ENCODE measurements at places on chromosomes 6 and 20. TPM values are rescaled to one million over a fixed set of nuclear protein-coding genes. Genes with fewer than 3 reads are reported as not detected.

DNA sequence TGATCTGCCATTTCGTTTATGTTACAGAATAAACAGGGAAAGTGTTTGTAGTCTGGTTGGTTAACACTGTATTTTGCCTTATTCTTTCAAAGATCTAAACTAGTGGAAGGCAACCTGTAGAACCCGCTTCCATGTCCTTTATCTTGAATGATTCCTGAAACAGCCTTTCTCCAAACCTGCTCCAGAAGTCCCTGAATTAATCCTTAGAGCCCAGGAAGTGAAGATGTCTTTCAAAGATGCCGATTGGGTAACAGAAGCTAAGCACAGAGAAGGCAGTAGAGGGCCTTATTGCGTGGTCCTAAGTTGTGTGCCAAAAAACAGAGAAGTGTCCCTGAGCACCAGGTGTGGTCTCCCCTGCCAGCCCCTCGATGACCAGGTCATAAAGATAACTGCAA, 19.2 kb upstream of the ZSCAN16 start:
- no peak for DNase-seq

DNA sequence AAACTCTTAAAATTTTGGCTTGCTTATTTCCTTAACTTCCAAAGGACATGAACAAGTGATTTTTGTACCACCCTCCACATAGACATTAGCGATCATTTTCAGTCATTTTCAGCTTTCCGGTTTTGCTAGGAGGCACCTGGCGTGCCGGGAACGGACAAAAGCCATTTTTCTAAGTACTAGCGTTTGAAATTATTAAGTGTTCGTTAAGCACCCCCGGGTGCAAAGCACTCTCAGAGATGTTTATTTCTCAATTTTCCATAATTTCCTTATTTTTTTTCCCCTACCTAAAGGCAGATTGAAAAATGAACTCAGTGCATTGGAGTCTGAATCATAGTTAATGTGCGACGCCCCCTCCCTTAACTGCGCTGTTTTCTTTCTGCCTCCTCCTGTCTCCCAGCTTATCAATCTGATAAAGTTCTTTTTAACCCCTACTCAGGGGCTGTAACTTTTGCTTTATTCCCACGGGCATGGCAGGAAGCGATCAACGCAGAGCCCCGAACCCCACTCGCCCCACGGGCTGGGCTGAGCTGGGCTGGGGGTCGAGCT, 58.2 kb downstream of the ZNF831 start:
- peak; percentile 17 for DNase-seq

DNA sequence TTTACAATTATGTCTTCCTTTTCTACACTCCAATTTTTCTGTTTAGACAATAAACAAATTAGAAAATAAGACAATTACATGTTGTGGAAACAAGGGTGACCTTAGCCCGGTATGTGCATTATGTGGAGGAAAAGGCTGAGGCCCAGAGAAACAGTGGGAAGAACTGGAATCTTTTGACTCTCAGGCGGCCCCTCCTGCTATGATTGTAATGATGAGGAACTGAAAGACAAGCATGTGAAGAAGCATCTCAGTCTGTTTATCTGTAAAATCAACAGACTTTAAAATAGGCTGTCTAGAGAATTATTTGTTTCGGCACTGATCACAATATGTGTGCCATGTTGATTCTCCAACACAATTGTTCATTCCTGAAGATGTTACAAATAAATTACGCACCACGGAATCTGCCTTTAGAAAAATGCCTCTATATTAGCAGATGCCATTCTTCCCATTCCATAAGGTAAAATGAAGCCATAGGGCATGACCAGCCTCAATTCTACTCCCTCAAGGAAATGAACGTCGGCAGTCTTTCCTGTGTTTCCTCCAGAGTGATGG, 1201.6 kb upstream of the CITED2 start:
- DNase-seq, result no peak

DNA sequence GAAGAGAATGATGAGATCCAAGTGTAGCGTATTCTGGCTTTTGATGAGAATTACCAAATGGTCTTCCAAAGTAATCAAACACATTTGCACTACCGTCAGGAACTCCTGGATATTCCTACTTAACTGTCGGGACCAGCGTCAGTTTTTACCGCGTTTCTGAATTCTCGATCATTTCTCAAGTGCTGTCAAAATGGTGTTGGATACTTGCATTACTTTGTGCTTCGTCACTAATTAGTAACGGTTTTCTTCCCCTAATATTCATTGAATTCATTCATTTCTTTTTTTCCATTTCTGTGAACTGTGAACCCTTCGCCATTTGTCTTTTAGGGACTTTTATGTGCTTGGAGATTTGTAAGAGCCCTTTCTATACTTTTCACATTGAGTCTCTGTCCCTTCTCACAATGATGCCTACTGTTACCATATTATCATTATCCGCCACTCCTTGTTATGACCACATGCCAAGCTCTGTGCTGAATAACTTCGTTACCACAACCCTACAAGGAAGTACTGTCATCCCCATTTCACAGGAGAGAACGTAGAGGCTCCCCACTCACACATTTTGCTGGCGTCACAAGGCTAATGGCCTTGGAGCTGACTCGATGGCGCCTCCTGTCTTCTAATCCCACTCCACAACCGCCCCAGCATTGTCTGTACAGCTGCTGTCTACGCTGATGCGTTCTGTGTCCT, 74.2 kb upstream of the QKI start:
- DNase-seq, result no peak

DNA sequence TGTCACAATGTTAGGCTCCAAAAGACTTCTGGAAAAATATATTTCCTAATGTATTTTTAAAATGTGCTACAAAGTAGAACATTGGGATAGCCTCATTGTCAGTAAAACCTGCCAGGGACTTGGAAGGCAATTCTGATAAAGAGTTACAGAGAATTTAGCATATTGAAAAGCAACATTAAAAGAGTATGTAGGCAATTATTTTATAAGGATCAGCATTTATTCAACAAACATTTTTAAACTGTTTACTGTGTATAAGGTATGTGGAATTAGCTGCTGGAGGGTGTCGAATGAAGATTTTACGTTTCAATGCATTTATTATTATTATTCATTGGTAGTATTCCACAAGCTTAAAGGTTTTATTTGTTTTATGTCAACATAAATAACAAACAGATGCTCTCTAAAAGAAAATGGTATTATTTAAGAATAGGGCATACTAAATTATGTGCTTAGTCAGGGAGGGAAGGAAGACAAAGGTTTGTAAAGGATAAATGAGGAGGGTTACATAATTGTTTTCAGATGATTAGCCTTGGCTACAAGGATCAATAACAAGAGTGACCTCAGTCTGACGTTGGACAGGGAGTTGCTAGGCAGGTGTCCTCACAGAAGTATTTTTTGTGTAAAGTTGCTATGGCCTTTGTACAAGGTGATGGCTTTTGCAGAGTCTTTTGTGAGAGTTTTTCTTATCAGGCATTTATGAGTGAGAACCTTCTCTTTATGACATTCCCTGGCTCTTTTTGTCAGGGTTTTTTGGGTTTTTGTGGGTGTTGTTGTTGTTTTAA, 313.4 kb upstream of the PLCB4 start:
- DNase-seq, result no peak

- DNase-seq, result peak; percentile 74
Observed at GRCh38 chr6:152380351-152380767, 256.8 kb downstream of the SYNE1 start.

DNA sequence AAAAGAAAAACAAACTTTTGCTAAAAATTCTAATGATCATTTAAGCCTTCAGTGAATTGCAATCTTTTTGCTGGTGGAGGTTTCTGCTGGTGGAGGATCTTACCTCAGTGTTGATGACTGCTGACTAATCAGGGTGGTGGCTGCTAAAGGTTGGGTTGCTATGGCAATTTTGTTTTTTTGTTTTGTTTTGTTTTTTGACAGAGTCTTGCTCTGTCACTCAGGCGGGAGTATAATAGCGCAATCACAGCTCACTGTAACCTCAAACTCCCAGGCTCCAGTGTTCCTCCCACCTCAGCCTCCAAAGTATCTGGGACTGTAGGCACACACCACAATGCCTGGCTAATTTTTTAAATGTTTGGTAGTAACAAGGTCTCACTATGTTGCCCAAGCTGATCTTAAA, 94.7 kb downstream of the ANKRD6 start:
- no peak for DNase-seq

DNA sequence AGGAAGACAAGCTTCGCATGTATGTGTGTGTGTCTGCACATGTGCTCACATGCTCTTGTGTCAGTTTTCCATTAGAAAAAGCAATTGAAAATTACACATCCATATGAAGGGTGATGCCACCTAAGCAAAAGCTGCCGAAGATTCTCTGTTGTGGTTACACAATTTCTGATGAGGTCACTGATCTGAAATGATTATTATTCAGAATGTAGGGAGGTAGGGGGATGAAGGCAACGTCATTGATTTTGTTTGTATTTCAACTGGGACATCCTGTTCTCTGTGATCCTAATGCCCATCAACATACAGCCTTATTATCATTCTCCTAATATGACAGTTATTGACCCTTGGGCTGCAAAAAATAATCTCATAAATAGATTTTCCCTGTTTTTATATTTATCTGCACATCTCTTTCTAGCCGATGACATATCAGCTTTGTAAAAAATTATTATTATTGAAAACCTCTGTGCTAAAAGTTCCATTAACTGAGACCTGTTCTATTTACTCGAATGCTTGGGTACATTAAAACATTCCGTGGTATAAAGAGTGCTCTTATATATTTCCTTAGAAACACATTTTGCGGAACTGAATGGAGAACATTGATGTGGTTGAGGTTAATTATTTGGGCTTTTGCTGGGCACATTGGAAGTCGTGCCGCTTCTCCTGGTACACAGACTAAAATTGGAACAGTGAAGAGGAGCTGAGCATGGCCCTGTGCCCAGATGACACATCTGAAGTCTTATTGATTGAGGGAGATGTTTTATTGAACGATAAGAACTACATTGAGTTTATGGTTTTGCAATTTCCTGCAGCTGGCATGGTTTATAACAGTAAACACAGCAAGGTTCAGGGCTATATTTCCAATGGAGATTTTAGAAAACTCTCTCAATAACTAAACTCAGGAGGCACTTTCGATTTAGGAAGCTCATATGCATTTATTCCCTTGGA, 51.3 kb downstream of the ZNF831 start:
- DNase-seq, result no peak

- peak; percentile 64 for DNase-seq
Observed at GRCh38 chr6:85923013-85923430, 280.3 kb upstream of the SYNCRIP start.

GRCh38 chr20:22576733-22577514, 7.4 kb downstream of the FOXA2 start:
- no peak for DNase-seq

DNA sequence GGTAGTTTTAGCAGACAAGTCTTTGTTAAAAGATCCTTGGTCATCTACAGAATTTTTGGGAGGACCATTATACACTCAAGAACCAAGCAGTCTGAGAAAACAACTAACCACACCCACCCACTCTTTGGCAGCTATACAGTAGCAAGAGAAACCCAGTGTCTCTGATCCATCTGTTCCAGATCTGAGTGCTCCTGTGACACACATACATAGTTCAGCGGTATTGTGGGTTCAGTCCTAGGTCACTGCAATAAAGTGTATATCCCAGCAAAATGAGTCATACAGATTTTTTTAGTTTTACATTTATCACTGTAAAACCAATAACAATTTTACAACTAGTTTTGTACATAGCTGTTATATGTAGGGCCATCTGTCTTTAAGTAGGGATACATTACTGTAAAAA, 47.4 kb upstream of the PAK5 start:
- no peak for DNase-seq

GRCh38 chr20:10040070-10040975, 5.5 kb downstream of the ANKEF1 start:
- peak; percentile 71 for DNase-seq

GRCh38 chr6:134309983-134310605, 7.8 kb downstream of the SGK1 start:
- DNase-seq, result no peak

SLC52A3 gene
- not detected for total RNA-seq

IYD gene
- not detected for total RNA-seq

TRDN gene
- not detected for total RNA-seq

SLC26A8 gene
- total RNA-seq, result under 0.01 TPM

EDN3 gene
- not detected for total RNA-seq

PRRT1 gene
- not detected for total RNA-seq

TMEM200A gene
- 0.34 TPM for total RNA-seq

SMLR1 gene
- total RNA-seq, result not detected
